ENCODE measurements at places on chromosomes 7 and 10.

DNA sequence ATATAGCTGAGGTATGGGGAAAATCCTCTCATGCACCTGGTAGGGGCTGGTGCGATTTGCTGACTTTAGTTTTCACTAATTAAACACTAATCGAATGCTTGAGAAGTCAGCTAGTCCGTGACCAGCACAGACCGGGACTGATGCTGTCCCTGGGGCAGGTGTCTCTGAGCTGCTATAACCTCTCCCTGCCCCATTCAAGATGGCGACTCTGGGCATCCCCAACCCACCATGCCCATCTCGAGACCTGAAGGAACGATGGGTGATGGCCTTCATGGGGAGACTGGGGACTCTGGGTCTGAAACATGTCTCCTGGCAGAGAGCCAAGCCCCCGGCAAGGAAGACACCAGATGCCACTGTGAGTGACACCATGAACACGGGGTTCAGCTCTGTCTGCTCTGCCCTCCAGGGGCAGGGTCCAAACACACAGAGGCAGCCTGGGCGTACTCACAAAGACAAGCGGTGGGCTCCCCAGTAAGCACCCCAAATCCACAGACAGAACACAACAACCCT is 57.4 kb downstream of the GNA12 start:
- DNase-seq = no peak

DNA sequence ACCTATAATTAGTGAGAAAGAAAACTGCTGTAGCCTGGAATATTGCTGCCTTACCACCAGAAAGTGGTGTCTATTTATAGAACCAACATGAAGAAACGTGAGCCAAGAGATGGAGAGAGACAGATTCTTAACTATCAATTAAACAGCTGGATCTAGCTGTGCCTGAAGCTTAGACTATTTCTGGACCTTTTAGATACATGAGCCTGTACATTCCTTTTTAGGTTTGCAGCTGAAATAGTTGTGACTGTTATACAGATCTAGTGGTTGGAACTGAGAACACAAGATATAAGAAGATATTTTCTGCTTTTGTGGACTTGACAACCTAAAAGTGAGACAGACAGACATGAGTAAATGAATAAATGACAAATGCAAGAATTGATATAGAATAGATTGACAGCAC is 73.4 kb downstream of the CDK14 start:
- no peak for DNase-seq

DNA sequence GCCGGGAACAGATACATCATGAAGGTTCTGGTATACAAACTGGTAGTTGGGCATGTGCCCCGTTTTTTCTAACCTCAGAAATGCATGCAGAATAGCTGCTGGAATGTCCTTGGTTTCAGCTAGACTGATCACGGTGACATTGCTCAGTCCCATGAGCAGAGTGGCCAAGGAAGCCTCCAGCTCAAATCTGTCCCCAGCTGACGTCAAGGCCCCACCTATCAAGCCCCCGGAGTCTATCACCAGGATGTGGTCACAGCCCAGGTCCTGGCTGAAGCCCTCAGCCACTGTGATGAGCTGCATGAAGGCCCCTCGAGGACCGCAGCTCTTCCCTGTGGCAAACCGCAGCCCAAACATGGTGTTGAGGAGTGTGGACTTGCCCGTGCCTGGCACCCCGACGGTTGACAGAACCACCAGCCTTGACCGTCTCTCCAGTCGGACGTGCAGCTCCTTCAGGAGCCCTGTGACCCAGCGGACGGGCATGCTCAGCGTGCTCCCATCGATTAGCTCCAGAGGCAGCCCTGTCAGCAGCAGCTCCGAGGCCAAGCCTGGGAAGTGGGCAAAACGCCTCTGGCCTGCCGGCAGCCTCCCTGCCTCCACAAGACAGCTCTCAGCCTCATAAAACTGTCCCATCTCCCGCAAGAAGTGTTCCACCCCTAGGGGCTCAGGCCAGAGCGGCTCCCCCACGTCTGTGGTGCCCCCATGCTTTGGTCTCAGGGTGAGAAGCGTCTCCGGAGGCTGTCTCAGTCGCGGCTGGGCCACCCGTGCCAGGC is 7.8 kb upstream of the MRPS24 start:
- DNase-seq = no peak

DNA sequence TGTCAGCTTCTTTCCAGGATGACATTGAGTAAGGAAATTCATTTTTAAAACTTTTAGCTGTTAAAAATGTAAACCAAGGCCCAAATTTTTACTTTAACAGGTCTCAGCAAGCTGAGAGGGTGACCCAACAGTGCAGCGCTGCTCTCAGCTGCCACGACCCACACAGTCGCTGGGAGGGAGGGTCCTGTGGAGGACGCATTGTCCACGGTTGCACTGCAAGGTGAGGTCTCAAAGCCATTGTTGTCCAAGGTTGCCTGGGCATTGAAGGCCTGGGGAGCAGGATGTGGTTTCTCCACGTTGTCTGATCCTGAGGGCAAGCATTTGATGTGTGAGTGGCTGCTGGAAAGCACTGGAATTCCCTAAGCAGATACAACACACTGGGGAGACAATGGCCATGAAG is 15.1 kb upstream of the VIPR2 start:
- DNase-seq = no peak

- no peak for DNase-seq
Observed at GRCh38 chr7:112009081-112009480, 197.1 kb downstream of the DOCK4 start.

Measured in eye (tissue), 1 donor.